DMS79 treated with DMSO at 0.1 percent for 48 hours (cell line): ENCODE measurements at places on chromosomes 12 and 14.

- DNase-seq = no peak
These were observed 168.1 kb upstream of the PARP11 start for GRCh38 chr12:4041187-4041885.

DNA sequence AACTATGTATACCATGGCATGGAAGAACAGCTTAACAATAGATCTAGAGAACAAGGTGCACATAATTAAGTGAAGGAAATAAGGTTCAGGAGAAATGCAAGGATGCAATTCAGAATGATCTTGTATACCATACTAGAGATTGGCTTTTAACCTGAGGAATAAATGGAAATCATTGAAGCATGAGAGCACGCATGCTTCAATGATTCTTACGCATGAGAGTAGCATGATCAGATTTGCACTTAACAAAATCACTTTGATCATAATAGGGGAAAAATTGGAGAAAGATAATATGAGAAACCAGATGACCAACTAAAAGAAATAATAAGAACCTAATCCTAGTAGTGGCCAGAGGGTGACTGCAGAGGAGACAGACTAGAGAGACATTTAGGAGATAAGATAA is 133.3 kb upstream of the FSCB start:
- DNase-seq = peak; percentile 91

DNA sequence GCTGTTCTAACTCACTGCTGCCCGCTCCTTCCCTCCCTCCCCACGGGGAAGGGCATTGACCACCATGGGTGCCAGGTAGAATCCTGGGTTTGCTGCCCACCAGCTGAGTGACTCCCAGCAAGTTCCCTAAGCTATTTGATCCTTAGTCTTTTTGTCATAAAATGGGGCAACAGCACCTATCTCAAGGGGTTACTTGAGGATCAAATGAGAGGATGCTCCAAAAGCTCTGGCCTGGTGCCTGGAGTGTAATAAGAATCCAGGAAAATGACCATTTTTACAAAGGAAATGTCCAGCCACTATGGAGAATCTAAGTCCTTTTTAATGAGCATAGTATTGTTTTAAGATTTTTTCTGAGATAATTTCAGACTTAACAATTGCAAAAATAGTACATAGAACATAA is 61.4 kb upstream of the CMKLR1 start:
- DNase-seq = no peak

DNA sequence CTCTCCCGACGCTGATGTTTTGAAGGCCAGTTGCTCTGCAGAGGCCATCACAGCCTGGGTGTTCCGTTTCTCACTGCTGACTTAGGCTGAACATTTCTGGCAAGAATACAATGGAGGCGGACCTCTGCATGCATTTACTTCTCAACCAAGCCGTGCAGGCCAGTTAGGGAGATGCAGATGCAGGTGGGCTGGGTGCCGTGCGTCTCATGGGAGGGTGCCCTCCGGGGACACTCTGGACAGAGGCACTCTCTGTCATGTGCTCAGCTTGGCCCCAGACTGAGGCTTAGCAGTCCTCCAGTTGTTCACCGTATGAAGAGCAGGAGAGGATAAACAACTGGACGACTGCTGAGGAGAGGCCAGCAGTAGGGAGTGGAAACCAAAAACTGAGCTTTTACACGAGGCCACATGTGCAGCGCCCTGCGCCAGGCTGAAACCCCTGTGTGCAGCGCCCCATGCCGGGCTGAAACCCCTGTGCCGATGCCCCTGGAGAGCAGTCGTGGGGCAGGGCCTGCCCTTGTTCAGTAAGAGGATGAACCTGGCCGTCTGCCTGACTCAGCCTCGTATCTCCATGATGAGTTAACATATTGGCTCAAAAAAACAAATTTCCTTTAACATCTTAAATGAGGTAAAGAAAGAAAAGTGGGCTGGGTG is 32.3 kb downstream of the DDX51 start:
- no peak for DNase-seq

- DNase-seq = no peak
These were observed 257.8 kb upstream of the CCDC196 start for GRCh38 chr14:66228267-66228970.

DNA sequence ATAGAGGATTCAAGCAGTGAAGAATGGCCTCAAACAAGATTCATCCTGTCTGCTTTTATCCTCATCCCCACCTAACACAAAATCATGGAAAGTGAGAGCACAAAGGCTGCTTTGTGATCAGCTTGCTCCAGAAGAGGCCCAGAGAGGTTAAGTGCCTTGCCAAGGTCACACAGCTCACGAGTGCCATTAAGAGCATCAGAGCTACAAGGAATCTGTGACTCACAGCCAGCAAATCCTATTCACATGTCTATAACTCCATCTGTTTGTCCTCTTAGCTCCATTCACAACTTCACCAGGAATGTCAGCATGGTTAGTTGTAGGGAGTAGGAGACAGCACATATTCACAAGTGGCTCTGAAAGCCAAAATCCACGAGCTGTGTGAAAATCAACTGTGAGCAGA is 79.8 kb downstream of the TTC9 start:
- DNase-seq = no peak

GRCh38 chr14:31787377-31787776 is 226.2 kb downstream of the NUBPL start:
- no peak for DNase-seq

GRCh38 chr12:120397824-120398540 is 29.0 kb upstream of the MSI1 start:
- DNase-seq = no peak
